ENCODE measurements at places on chromosomes 5 and 9.

GRCh38 chr9:126933334-126933980 is 18.9 kb downstream of the RALGPS1 start:
- no peak for DNase-seq

DNA sequence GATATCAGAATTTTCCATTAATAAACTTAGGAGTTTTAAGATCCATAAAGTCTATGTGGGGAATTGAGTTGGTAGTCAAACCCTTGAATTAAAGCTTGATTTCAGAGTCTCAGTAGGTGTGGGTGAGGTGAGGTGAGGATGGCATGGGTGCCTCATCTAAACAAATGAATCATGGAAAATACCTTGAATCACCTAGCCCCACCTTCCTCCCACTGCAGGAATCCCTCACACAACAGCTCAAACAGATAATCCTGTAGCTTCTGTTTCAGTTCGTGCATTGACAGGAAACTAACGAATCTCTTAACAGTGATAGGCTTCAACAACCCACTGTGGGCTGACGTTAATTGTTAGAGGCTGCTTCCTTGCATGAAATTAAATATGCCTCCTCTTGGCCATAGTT is 185.0 kb downstream of the SREK1 start:
- DNase-seq, result no peak

- peak; percentile 39 for DNase-seq
These were observed 141.6 kb downstream of the SLC25A46 start for GRCh38 chr5:110880413-110880812.

DNA sequence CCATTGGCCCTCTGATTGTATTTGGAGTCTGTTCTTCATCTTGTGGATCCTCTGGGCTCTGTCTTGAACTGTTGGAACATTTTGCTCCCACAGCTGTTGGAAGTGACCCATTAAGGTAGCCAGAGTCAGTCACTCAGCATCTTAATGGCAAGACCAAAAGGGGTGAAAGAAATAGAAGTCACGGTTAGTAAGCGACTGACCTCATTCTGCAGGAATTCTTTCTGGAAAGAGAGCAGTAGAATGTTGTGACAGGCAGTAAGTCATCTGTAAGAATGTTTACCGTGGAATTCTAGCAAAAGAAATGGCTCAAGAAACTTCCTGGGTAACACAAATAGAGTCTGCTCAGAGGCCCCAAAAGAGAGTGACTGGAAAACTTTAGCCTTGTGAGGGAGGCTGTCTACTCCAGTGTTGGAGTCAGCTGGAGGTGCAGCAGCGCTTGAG is 28.6 kb upstream of the TNC start:
- DNase-seq, result no peak

DNA sequence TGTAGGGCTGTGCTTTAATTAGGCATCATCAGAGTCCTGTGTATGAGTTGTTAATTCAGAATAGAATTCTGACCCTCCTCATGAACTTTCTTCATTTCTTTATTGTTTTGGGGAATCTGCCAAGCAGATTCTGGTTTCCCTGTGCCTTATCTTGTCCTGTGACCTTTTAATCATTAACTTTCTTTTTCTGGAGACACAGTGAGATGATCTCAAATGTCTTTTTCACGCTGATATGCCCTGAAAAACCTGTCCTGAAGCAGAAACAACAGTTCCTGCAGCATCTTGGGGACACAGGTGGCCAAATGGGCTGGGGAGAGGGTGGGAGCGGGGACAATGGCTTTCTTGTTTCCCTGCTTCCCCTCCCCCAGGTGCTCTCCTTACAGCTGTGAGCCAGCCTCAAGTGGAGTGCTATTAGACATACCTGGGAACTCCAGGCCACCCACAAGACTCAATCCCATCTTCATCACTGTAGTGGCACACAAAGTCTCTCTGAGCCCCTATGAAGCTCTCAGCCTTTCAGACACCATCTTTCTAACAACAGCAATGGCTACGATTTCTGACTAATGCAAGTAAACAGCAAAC is 213.8 kb downstream of the ATP10B start:
- no peak for DNase-seq

GRCh38 chr9:37466037-37466709 is 923 bp upstream of the ZBTB5 start:
- DNase-seq, result peak; percentile 81

DNA sequence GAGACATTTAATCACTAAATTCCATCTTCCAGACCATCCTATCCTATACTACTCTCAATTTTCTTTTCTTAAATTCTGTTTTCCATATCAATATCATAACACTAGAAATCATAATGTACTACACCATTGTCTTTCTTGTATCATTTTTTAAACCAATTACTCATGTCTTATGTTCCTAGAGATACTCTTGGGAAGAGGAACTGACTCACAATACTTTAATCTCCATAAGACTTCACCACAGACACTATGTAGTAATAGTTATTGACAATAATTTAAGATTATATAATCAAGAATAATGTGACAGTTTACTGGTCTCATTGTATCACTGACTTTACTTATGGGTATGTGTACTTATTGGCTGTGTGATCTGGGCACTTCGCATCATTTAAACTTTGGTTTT is 43.8 kb downstream of the PCDHGC5 start:
- no peak for DNase-seq

DNA sequence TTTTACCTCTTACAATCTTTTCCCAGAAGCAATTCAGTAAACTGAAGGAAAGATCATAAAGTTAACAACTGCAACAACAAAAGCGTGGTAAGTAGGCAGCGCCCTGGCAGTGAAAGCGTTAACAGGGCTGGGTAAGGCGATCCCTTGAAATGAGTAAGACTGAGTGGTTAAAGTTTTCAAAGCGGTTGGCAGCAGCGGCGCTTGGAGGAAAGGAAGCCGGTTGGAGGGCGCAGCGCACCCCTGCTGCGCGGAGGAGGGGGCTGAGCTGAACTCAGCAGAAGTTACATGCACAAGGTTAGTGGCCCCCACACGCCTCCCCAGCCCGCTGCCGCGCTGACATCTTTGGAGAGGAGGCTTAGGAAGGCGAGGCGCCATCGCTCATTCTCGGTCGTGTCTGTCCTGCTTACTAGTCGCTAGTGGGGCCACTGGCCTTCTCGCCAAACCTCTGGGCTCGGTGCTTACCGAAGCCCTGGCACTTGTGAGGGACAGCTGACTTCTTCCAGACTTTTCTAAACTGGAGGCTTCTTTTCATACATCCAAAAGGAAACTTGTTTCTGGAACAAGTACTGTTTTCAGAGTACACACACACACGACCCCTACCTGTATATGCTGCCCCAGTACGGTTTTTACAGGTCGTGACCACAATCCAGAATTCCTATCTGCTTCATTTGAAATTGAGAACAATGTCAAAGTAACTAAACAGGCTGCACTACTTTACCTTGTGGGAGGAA is at the start of gene SH3RF2:
TSS of gene SH3RF2 (plus strand) at position 178 of the 731 bp plus-strand sequence. CDS start 1,351 bp downstream, outside the sequence.
- DNase-seq, result peak; percentile 94

GRCh38 chr5:132215329-132215728 is 12.3 kb downstream of the P4HA2 start:
- peak; percentile 66 for DNase-seq

Measured in colonic mucosa (tissue), 4 donors.